ENCODE measurements at places on chromosomes 2 and 18. TPM values are rescaled to one million over a fixed set of nuclear protein-coding genes. Genes with fewer than 3 reads are reported as not detected.

- no peak for DNase-seq
Observed at GRCh38 chr2:84223191-84223590, 235.9 kb downstream of the SUCLG1 start.

GRCh38 chr2:153823880-153824279 is 47.8 kb upstream of the GALNT13 start:
- no peak for DNase-seq

DNA sequence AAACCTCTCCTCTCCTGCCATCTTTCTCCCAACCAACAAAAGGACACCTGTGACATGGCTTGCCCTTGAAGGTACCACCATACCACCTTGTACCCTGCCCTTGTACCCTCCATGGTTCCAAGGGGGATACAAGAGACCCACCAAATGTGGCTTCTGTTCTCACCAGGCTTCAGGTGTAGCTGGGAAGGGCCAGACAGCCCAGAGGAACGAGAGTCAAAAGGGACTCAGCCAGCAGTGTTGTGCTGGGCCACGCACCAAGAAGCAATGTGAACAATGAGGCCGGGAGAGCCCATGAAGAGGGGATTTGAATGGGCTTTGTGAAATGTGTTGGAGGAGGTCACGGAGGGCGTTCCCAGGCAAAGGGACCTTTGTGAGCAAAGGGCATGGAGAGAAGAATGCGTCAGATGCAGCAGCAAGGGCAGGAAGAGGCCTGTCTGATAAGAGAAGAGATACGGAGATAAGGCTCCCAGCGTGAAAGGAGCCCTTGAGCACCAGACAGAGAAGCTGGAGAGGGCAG is 48.6 kb downstream of the PLB1 start:
- DNase-seq: peak; percentile 86

DNA sequence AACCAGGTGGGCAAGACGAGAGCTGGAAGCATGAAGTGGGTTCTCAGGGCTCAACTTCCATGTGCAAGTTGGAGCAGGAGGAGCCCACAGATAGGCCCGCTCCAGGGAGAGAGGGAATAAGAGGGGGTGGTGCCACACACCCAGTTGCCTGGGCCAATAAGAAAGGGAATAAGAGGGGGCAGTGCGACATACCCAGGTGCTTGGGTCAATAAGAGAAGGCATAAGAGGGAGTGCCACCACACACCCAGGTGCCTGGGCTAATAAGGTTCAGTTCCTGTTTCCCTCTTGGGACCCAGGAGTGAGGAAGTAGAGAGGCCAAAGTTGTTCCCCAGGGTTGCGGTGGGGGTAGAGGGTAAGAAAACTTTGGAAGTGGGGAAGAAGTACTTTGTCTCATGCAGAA is 127.5 kb downstream of the LAMA3 start:
- DNase-seq: no peak

DNA sequence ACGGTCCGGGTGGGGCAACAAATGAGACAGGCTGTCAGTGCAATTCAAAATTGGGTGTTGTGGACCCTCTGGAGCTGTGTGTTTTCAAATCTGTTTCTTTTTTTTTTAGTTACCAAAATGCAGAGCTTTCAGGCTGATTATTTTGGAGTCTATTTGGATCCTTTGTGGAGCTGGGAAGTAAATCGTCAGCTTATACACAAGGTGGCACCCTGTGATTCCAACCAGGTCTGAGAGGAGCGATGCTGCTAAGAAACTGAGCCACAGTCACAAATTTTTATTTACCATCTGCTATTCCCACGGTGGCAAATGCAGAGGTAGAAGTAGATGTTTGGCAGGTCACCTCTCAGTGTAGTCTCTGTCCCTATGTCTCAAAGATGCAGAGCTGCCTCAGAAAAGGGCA is 3.8 kb upstream of the EPC2 start:
- no peak for DNase-seq

GRCh38 chr2:1022178-1022577 is 71.5 kb downstream of the SNTG2 start:
- DNase-seq: peak; percentile 65

Gene MAP3K19
- not detected for total RNA-seq

Gene NRBP1
- total RNA-seq: 141 TPM

Measured in endodermal cell (in vitro differentiated cells).